AG08395 (cell line): ENCODE measurements at places on chromosomes 11 and 22.

DNA sequence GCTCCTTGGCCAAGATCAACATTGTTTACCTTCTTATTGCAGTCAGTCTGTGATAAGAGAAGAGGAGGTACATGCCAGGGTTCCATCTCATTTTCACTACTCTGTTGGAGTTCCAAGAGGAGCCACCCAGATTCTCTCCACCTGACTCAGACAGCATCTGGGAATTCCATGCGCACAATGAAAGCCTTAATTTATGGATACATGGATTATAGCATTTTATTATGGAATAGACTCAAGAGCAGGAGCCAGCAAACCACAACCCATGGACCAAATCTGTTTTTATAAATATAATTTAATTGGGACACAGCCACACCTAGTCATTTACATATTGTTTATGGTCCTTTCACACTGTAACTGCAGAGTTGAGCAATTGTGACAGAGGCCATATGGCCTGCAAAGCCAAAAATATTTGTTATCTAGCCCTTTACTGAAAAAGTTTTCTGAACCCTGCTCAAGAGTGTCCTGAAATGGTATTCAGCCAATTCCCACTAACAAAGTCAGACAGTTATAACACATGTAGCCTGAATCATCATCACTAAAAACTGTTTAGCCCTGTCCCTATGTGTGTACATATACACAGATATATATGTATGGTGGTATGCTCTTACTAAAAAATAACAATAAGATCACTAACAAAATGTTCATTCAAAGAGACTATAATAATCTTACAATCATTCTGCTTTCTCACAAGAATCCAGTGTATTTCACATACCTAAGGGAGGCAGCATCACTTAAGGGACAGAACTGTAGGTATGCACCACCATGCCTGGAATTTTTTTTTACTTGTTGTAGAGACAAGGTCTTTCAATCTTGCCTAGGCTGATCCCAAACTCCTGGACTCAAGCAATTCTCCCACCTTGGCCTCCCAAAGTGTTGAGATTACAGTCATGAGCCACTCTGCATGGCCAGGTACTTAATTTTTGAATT, 104.5 kb upstream of the TEAD1 start:
- DNase-seq, result peak; percentile 15

DNA sequence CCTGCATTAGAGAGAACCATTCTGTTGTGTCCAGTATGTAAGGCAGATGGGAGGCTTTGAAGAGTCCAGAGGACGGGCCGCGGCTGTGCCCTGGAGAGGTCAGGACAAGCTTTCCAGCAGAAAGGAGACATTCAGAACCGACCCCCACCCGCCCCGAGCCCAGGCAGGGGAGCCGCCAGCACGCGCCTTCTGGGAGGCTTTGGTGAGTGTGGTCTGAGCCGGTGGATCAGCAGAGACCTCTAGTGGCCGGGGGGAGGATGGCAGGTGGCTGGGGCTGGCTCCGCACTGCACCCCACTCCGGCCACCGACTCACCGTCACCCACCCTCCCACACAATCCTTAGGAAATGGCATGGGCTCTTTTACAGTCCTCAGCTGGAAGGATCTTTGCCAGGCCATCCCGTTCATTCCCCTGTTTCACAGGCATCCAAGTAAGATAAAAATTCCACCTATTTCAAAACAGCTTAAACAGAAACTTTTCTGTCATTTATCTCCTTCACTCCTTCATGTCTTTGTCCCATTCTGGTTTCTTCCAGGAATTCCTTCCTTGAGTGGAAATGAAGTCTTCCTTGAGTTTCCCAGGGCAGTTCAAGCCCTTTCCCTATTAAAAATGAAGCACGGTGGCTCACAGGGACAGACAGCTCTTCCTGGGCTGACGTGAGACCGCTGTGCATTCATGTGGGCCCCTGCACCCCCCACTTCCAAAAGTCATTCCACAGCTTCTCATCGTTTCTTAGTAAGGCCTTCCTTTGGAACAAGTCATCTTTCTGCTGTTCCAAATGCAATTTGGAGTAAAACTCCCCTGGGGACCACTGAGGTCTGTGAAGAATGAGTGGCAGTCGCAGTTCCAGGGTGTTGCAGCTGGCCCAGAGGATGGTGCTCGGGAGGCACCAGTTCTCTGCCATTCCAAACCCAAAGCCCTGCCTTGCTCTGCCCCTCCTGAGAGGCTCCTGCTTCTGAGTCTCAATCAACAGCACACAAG, 91.0 kb downstream of the FEZ1 start:
- peak; percentile 78 for DNase-seq

- peak; percentile 96 for DNase-seq
Measured at GRCh38 chr11:12075822-12076821, 34.3 kb upstream of the MICAL2 start.

DNA sequence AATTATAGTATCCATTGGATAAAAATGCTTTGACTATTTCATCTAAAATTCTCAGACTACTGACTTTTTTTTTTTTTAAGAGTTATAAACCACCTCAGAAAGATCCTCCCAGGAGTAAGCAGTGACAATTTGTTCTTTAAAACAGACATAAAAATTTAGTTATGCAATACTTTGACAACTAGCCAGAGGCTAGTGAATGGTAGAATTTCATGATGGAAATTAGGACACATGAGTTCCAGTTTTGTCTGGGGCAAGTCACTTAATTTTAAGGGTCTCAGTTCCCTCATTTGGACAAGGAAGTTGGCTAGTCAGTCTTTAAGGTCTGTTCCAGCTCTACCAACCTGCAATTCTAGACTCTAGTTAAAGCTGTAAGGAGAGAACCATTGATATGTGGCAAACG, 2.9 kb downstream of the IL18 start:
- DNase-seq, result no peak

DNA sequence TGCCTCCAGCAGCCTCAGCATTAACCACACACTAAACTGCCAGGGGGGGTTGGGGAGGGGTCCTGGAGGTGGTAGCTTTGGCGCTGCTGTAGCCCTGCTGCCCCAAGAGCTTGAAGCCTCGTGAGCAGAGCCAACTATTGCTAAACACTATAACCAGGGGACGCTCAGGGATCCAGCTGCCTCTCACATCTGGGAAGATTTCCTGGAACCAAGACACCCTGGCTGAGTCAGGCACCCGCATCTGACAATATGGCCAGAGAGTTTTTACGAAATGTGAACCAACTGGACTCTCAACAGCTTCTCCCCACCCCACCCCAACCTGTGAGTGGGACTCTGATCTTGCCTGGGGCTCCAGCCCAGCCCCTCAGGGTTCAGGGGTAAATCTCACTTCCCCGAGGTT, 14.3 kb downstream of the C1QTNF6 start:
- peak; percentile 72 for DNase-seq

DNA sequence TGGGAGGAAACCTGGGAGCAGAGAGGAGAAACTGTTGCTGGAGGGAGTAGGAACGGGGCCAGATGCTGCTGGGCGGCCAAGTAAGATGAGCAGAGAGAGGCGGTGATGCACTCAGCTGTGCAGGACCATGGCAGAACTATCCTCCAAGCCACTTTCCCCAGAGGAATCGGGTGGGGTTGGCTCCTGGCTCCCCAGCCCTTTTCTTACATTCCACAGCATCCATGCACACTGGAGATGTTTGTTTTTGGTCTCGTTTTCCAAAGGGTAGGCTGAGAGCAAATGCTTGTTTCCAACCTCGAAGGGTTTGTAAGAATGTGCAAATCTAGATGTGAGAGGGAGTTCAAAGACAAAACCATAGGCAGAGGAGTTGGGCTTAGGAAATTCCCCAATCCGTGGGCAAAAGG, 73.2 kb downstream of the DBX1 start:
- DNase-seq, result peak; percentile 36

GRCh38 chr22:42608823-42609361, 5.8 kb downstream of the POLDIP3 start:
- peak; percentile 64 for DNase-seq

DNA sequence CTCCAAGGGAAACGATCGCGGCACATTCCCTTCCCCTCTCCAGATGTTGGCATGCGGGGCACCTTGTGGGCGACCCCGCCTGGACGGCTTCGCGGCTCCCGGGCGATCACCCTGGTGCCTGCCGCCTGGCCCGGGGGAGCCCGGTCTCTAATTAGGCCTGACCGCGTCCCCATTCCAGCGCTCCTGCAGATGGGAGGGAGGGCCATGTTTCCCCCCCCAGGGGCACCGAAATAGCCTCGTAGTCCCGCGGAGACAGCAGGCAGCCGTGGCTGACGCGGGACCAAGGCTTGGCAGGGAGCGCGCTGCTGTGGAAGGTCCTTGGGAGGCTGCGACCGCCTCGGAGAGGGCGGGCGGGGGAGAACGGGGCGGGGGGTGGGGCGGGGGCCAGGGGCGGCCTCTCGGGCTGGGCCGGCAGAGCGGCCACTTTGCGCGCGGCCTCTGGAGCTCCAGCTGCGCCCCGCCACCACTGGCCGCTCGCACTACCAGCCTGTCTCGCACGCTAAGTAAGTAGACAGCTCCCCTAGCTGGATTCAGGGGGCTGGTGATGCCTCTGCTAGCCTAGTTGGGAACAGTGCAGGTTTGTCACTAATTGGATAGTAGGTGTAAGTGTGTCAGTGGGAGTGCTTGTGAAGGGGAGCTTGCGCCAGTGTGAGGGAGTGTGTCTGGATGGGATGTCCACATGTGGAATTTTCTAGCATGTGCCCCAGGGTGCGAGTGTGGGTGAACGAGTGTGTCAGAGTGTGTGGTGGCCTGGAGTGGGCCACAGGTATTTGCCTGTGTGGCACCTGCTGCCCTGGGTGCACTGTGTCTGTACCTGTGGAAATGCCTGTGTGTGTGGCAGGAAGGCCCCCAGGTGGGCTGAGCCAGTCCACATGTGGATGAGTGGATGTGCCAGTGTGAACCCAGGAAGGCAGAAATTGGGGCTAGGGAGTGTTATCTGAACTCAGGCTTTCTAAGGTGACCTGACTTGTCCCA, at the start of gene INSC:
TSS of gene INSC (plus strand) at position 423 of the 975 bp plus-strand sequence. CDS start 34,252 bp downstream, outside the sequence.
- DNase-seq, result peak; percentile 29

DNA sequence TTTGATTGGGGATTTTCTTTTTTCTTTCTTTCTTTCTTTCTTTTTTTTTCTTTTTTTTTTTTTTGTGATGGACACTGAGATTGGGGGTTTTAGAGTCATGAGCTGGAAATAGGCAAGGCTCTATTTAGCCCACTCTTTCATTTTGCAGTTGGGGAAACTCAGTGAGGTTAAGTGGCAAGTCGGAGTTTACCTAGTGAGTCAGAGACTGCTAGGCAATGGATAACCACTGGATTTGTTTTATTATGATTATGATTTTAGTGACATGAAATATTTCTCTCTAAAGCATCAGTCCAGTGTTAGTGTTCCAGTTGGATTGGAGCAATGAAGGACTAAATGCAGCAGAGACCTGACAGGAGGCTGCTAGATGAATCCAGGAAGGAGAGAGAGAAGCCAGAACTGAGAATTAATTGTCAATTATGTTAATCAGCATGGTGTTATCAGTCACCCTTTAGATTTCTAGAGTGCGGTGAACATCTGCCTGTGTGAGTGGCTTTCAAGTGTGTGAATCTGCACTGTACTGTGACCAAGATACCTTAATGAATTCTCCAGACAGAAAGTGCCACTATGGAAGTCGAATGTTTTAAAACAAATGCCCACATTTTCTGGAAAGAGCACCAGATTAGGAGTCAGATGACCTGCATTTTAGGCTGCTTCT, 10.9 kb downstream of the BMAL1 start:
- DNase-seq, result no peak

DNA sequence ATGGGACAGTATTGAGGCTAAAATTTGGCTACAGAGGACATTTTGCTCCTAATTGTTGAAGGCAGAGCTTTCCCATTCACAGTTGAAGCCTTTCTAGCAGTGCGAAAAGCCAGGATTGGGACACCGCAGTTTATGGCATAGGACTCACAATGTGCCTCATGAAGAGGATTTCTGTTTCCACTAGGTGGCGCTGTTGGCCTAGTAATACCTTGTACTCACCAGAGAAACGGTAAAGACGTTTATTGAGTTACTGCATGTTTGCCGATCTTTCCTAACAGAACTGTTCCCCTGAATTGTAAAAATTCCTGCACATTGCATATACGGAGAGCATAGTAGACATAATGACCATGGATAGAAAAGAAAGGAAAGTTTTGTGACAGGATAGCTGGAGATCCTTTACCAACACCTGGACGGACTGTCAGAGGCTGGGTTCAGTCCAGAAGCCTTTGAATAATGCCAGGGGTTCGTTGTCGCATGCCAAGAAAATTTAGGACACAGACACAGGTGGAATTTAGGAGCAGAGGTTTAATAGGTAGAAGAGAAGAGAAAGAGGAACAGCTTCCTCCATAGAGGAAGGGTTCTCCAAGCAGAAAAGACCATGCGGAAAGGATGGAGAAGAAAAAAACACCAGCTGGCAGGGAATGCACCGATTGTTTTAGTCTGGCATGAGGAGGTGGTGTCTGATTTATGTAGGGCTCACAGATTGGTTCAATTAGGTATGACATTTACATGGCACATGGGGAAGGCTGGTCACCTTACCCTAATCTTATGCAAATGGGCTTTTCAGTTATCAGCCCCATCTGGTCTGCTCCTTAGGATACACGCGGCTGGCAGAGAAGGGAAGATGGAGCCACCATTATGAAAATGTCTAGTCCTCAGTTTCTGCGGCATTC, 10.8 kb upstream of the OR51D1 start:
- peak; percentile 48 for DNase-seq

DNA sequence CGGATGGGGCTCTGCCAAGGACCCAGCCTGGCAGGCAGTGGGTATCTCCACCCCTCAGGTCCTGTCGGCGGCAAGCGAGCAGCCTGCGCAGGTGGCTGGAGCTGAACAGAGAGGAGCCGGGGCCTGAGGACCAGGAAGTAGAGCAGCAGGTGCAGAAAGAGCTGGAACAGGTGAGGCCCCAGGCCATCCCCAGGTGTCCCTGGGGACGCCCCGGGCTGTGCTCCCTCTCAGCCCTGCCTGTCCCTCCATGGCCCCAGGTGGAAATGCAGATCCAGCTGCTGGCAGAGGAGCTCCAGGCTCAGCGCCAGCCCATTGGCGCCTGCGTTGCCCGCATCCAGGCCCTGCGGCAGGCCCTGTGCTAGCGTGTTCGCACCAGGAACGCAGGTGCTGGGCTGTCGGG, 44.0 kb downstream of the PISD start:
- no peak for DNase-seq

GRCh38 chr11:65595131-65595530, 469 bp downstream of the KCNK7 start:
- DNase-seq, result peak; percentile 21

- DNase-seq, result no peak
Measured at GRCh38 chr11:126280595-126280994, 2.3 kb upstream of the TIRAP start.

GRCh38 chr11:56152333-56152732, 7.8 kb downstream of the OR8K5 start:
- no peak for DNase-seq

DNA sequence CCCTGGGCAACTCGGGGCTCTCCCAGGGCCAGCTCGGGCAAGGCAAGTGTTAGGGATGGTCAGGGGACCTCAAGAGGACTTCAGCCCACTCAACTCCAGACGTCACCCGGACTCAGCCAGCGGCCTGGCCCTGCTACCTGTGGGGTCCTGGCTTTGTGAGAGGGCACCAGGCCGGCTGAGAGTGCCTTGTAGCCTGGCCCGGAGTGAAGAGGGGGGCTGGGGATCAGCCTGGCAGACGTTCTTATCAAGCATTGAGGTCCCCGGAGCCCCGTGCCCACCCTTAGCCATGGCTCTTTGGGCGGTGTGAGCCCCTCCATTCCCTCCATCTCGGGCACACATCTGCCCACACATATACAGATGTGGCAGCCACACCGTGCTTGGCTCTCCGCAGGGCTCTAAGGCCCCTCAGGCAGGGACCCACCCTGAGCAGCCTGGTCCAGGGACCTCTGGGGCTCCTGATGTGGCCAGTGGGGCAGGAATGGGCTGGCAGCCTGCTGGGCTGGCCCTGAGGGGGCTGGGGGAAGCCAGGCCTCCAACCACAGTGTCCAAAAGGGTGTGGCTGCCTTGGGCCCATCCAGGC, 15.3 kb downstream of the LSP1 start:
- no peak for DNase-seq
